ENCODE measurements at places on chromosomes 16 and 17. TPM values are rescaled to one million over a fixed set of nuclear protein-coding genes. Genes with fewer than 3 reads are reported as not detected.

- H3K27me3 ChIP-seq: peaks cover 19% of the 10 kb centered on the region
- DNase-seq: no peak
- no peaks in the 10 kb centered on the region for H3K36me3 ChIP-seq
- H3K27ac ChIP-seq: no peak overlapping the region
- H3K4me1 ChIP-seq: no peaks in the 10 kb centered on the region
Measured at GRCh38 chr16:51133183-51133582, 17.9 kb downstream of the SALL1 start.

The CEP295NL gene
- total RNA-seq: 0.12 TPM

DNA sequence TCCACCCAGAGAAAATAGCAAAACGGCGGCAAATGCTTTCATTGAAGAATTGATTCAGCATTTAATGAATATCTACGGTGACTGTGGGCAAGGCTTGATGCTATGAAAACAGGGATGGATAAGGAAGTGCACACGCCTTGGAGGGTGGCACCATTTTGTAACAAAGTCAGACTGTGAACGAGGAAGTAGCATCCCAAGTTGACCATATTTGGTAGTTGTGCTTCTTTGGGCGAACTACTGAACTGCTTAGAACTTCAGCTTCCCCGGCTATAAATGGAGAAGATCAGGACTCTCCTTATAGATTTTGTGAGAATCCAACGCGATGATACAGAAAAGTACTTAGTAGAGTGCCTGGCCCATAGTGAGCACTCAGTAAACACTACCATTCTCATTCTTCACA is 303.2 kb downstream of the MAF start:
- no peak overlapping the region for H3K27ac ChIP-seq
- DNase-seq: no peak
- peaks cover 9% of the 10 kb centered on the region for H3K27me3 ChIP-seq
- no peaks in the 10 kb centered on the region for H3K36me3 ChIP-seq
- H3K4me1 ChIP-seq: peaks cover 14% of the 10 kb centered on the region
- H3K4me3 ChIP-seq: no peak overlapping the region

GRCh38 chr17:45573924-45574770 is 83.6 kb upstream of the PLEKHM1 start:
- H3K4me3 ChIP-seq: peak overlapping the region; percentile 63
- no peak overlapping the region for H3K27ac ChIP-seq
- peaks cover 3% of the 10 kb centered on the region for H3K36me3 ChIP-seq
- DNase-seq: no peak

DNA sequence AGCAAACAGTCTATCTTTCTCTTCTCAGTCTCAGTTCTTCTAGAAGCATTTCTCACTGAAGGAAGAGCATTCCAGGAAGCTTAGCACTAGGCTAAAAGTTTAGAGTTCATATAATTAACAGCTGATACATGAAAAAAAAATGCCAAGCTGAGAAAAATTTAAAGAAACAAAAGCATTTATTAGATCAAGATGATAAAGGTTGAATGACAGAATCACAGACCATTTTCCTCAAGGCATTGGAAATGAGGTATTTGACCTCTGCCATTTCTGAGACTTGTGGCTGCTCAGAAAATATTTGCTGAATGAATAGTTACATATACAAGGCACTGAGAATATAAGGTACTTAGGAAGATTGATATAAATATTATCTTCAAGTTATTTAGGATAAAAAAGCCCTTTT is 901.6 kb upstream of the GOT2 start:
- H3K27me3 ChIP-seq: no peaks in the 10 kb centered on the region
- H3K4me3 ChIP-seq: no peak overlapping the region
- H3K27ac ChIP-seq: no peak overlapping the region
- no peaks in the 10 kb centered on the region for H3K4me1 ChIP-seq
- H3K36me3 ChIP-seq: no peaks in the 10 kb centered on the region

DNA sequence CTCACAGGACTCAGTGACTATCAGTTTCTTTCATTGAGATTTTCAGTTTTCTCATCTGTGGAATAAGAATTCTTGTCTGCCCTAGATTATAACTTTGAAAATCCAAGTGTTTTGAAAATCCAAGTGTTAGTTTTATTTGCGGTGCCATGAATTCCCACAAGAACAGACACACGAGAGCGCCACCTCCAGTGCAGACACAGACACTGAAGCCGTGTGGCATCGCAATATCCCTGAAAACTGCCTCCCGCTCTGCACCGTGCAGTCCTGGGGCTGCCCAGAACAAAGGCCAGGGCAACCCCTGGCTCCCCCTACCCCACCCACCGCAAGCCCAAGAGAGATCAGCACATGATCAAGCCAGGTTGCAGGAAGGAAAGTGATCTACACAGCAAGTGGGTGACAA is 229.5 kb upstream of the ASIC2 start:
- peaks cover 4% of the 10 kb centered on the region for H3K36me3 ChIP-seq
- no peak overlapping the region for H3K27ac ChIP-seq
- no peak for DNase-seq

The C16orf92 gene
- not detected for total RNA-seq

GRCh38 chr17:51319186-51319585 is 58.8 kb downstream of the UTP18 start:
- peaks cover 14% of the 10 kb centered on the region for H3K36me3 ChIP-seq
- no peak for DNase-seq
- no peaks in the 10 kb centered on the region for H3K4me1 ChIP-seq

DNA sequence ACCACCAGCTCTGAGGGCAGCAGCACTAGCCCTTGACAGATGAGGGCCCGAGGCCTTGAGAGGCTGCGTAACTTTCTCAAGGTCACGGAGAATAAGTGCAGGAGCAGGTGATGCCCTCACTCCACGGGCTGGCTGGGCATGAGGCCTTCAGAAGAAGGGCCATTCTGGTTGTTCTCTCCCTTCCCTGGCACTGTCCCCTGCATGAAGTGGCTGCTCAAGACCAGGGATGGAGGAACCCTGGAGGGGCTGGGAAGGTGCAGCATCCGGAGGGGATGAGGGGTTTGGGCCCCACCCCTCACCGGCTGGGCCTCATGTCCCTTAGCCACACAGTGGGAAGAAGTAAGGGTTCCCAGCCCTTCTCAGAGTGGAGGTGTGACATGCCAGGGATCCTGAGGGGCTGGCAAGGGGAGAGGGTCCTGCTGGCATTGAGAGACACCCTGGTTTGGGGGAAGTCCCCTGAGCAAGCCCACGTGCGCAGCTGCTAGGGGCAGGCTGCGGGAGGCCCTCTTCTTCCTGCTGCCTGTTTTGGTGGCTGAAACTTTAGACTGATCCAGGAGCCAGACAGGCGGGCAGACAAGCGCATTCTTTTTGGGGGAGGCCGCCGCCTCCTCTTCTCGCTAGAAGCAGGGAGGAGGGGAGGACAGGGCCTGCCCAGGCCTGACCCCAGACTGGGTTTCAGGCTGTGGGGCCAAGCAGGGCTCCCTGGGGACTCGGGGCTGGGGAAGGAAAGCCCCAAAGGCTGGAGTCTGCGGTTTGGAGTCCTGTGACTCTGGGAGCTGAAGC is 74.0 kb downstream of the N4BP1 start:
- peak overlapping the region; percentile 57 for H3K27ac ChIP-seq
- H3K27me3 ChIP-seq: no peaks in the 10 kb centered on the region
- H3K4me1 ChIP-seq: peaks cover 40% of the 10 kb centered on the region
- no peaks in the 10 kb centered on the region for H3K36me3 ChIP-seq

The CTRL gene
- total RNA-seq: 5.0 TPM

GRCh38 chr17:33889040-33889439 is 366.0 kb upstream of the CCL2 start:
- no peaks in the 10 kb centered on the region for H3K4me1 ChIP-seq
- H3K36me3 ChIP-seq: no peaks in the 10 kb centered on the region
- peaks cover 19% of the 10 kb centered on the region for H3K27me3 ChIP-seq
- no peak for DNase-seq
- H3K27ac ChIP-seq: no peak overlapping the region
- H3K4me3 ChIP-seq: no peak overlapping the region

GRCh38 chr17:31371511-31372097 is 19.9 kb upstream of the RAB11FIP4 start:
- H3K36me3 ChIP-seq: peaks cover 2% of the 10 kb centered on the region
- no peaks in the 10 kb centered on the region for H3K27me3 ChIP-seq
- H3K4me3 ChIP-seq: no peak overlapping the region
- no peak overlapping the region for H3K27ac ChIP-seq

DNA sequence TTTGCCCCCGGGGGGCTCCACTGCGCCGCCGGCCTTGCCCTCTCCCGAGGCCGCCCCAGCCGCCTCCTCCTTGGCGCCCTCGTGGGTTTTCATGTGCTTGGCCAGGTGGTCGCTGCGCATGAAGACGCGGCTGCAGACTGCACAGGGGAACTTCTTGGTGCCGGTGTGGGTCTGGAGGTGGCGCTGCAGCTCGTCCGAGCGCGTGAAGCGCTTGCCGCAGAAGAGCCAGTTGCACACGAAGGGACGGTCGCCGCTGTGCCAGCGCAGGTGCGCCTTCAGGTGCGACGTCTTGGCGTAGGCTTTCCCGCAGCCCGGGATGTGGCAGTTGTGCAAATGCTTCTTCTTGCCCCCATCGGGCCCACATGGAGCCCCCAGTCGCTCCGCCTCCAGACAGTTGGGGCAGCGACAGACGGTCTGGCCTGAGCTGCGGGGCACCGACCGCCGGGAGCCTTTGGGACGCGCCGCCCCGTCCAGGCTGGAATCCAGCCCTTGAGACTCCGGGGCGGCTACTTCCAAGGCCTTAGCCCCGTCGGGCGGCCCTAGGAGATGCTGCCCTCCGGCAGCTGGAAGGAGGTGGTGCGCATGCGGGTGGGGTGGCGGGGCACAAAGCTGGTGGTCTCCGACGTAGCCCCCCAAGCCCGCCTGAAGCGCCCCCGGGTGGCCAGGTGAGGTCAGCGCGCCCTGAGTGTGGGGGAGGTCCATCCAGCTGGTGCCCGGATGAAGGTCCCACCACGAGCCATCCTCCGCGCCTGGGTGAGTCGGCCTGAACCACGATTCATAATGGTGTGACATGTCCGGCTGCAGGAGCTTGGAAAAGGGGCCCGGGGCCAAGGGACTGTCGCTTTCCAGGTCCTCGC is 3.4 kb downstream of the SP6 start:
- H3K4me3 ChIP-seq: no peak overlapping the region
- peaks cover 36% of the 10 kb centered on the region for H3K4me1 ChIP-seq
- DNase-seq: peak; percentile 58
- no peaks in the 10 kb centered on the region for H3K36me3 ChIP-seq
- peaks cover 75% of the 10 kb centered on the region for H3K27me3 ChIP-seq

- H3K4me3 ChIP-seq: no peak overlapping the region
- no peak for DNase-seq
- H3K27me3 ChIP-seq: no peaks in the 10 kb centered on the region
- no peak overlapping the region for H3K27ac ChIP-seq
- H3K36me3 ChIP-seq: peaks cover 4% of the 10 kb centered on the region
Measured at GRCh38 chr16:83913245-83913633, 14.3 kb downstream of the MLYCD start.

GRCh38 chr17:9648521-9649110 is 3.3 kb downstream of the USP43 start:
- H3K27me3 ChIP-seq: peaks cover 52% of the 10 kb centered on the region
- no peak for DNase-seq
- peaks cover 21% of the 10 kb centered on the region for H3K4me1 ChIP-seq
- H3K27ac ChIP-seq: no peak overlapping the region

GRCh38 chr16:57235128-57236021 is 9.7 kb upstream of the ARL2BP start:
- H3K27me3 ChIP-seq: no peaks in the 10 kb centered on the region
- H3K4me1 ChIP-seq: peaks cover 21% of the 10 kb centered on the region
- H3K27ac ChIP-seq: peak overlapping the region; percentile 97
- H3K4me3 ChIP-seq: peak overlapping the region; percentile 84
- H3K36me3 ChIP-seq: peaks cover 29% of the 10 kb centered on the region
- peak; percentile 71 for DNase-seq

DNA sequence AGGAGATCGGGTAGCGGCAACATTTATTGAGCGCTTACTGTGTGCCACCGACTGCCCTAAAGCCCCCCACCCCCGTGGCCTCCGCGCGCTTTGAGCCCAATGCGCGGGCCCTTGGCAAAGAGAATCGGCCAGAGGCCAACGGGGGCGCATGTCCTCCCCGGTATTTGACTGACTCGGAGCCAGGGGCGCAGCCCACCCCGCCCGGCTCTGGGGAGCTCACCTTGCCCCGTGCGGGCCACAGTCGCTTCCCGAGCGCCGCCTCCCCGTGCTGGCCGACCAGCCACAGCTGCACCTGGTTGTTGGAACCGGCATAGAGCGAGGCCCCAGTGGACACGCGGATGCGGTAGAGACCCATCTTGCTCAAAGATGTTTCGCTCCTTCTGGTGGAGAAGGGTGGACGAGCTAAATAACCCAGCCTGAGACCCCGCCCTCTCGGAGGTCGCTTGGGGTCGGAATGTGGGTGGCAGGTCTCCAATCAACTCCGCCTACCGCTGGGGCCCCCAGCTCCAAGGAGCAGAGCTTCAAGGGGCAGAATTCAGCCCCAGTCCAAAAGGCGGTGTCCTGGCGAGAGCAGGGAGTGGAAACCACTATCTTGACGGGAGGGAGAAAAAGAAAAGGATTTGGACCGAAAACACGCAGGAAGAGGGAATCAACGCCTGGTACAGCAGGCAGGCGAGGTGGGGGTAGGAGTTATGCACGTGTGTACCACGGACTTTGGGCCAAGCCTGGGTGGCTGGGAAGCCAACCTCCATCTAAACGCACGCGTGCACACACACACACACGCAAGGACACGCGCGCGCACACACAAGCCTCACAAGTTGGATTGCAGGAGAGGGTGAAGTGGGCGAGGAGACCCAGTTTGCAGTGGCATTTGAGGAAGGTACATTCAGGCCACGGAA is at the start of gene ALOX15:
TSS of gene ALOX15 (minus strand) at position 382 of the 899 bp plus-strand sequence. CDS start at position 355, 27 bp downstream.
- H3K27ac ChIP-seq: no peak within 1 kb of the TSS
- no peak for DNase-seq
- peaks cover 21% of the 10 kb centered on the region for H3K4me1 ChIP-seq
- H3K36me3 ChIP-seq: no peaks in the 10 kb centered on the region

GRCh38 chr16:54191163-54191562 is 95.4 kb downstream of the IRX3 start:
- no peak overlapping the region for H3K4me3 ChIP-seq
- no peaks in the 10 kb centered on the region for H3K4me1 ChIP-seq
- DNase-seq: no peak
- no peak overlapping the region for H3K27ac ChIP-seq
- H3K27me3 ChIP-seq: no peaks in the 10 kb centered on the region
- no peaks in the 10 kb centered on the region for H3K36me3 ChIP-seq

DNA sequence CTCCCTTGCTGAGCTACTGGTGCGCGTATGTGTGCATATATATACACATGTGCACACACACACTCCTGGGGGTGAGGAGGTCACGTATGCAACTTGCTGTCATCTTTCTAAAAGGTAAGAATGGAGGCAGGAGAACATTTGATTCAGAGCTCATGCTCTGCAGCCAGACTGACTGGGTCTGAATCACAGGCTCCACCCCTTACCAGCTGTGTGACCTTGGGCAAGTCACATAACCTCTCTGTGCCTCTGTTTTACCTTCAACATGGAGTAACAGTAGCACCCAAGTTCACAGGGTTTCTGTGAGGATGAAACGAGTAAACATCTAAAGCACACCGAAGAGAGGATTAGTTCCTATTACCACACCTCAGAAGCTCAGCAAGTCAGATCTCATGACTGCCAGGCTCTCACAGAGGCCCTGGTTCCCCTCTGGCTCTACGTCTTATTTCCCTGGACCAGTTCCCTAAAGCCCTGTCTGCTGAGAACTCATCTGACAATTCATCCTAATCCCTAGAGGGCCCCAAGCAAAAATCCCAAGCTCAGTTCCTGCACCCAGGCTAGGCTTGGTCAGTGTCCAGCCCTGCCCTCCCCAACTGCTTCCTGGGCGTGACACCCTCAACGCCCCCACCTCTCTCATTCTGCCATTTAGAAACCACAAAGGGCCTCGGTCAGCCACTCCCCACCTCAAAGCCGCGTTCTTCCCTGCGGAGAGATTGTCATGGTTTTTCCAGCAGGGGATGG is 28.7 kb downstream of the ABR start:
- no peaks in the 10 kb centered on the region for H3K4me1 ChIP-seq
- no peak overlapping the region for H3K4me3 ChIP-seq
- H3K27ac ChIP-seq: no peak overlapping the region
